NCI-H526 treated with DMSO at 0.1 percent for 48 hours (cell line): ENCODE measurements at places on chromosomes 2 and 18.

DNA sequence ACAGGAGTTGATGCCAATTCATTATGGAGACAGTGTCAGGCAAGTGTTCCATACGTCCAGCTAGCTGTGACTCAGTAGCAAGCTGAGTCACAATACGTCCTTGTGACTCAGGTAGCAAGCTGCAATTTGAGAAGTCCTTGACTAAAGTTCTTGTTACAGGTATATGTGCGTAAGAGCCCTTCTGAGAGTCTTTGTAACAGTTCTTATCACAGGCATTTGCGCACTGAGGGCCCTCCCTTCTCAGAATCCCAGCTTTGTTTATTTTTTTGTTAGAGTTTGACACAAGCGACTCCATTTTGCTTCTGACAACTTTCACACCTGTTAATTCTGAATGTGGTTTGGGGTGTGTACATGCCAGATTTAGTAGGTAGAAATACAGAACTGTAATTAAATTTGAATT, 20.1 kb upstream of the ACMSD start:
- no peak for DNase-seq

GRCh38 chr2:10385933-10386773, 62.0 kb downstream of the ODC1 start:
- DNase-seq = no peak

DNA sequence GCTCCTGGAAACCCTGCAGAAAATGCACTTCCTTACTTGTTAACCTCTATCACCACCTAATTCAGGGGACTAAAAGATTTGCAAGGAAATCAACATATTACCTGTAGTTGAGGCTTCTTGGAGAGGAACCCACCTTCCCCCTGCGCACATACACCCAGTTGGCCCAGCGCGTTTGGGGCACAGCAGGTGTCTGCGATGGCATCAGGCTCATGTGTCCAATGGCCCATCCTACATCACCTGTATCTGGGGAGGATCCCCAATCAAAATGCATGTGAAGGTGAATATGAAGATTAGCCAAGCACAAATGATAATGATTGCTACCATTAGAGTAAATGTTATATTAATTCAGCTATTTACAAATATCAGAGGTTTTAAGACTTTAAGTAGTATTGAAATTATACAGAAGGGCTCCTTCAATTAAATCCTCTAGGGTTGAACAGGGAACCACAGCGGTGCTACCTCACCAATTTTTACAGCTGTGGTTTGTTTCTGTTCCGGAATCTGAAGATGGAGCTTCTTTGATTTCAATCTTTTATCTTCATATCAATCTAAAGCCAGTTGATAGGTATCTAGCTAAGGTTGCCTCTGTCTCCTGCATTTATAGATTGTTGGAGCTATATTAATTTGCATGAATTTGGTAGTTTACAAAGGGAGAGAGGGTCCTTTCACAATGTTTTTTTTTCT, 486.0 kb downstream of the RNF144A start:
- no peak for DNase-seq

- DNase-seq = no peak
Observed at GRCh38 chr2:219911541-219911940, 284.1 kb downstream of the SLC4A3 start.

GRCh38 chr18:76234676-76235060, 260.4 kb downstream of the ZNF516 start:
- no peak for DNase-seq

GRCh38 chr2:113977660-113978523, 88.0 kb downstream of the ACTR3 start:
- peak; percentile 26 for DNase-seq

DNA sequence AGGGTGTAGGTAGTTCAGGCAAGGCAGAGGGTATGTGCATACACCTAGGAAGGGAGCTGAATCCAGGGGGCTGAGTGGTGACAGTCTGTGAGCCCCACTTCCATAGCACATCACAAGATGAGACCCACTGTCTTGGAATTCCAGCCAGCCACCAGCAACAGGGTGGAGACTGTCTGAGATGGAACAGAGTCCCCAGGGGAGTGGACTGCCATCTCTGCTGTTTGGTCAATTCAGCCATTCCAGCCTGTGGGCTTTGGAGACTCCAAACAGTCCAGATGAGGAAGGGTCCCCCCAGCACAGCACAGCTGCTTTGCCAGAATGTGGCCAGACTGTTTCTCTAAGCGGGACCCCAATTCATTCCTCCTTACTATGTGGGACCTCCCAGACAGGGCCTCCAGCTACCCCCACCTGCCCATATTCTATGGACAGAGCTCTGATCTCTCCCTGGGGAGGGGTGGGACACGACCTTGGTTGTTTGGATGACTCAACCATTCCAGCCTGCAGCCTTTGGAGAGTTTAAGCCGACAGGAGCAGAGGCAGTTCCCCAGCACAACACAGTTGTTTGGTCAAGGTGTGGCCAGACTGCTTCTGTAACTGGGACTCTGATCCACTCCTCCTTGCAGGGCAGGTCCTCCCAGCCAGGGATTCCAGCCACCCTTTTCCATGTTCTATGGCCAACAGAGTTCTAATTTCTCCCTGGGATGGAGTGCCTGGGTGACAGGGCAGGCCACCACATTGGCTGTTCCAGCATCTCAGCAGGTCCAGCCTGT, 178.0 kb downstream of the RND3 start:
- DNase-seq = no peak

GRCh38 chr2:195945056-195945455, 123.6 kb downstream of the DNAH7 start:
- DNase-seq = no peak

- DNase-seq = no peak
Observed at GRCh38 chr2:116585669-116586327, 1228.7 kb upstream of the DDX18 start.

DNA sequence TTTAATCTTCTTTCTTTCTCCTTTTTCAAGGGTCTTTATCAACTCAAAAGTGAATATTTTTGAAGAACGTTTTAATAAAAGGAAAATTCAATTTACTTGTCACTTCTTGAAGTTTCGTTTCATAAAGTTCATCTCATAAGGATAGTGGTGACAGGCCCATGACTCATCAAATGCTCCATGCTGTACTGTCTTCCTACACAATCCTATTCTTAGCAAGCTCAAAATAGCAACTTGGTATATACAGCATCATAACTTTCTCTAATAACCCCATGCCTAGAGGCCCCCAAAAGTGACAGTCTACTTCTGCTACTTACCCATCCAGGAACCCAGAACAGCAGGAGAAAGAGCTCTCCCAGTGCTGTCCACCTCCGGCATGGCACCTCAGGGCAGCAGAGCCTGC, 7.7 kb downstream of the FBXO15 start:
- no peak for DNase-seq

DNA sequence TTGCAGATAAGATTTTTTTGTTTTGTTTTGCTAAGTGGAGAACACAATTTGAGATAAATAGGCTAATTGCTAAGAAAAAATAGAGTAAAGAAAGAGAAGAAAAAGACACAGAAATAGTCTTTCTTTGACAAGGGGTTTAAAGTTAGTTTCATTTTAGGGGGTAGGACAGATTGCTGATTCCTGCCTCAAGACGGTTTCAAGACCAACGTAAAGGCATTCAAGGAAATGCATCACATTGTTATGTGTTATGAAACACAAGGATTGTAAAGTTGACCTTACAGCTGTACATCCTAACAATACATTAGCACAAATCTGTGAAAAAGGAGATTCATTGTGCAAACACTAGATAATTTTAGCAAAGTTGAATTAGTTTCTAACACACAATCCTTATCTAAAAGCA, 22.7 kb upstream of the ETAA1 start:
- DNase-seq = no peak

GRCh38 chr2:60071490-60071831, 482.0 kb downstream of the BCL11A start:
- no peak for DNase-seq

- DNase-seq = no peak
Observed at GRCh38 chr2:71672826-71673795, 219.8 kb downstream of the DYSF start.

DNA sequence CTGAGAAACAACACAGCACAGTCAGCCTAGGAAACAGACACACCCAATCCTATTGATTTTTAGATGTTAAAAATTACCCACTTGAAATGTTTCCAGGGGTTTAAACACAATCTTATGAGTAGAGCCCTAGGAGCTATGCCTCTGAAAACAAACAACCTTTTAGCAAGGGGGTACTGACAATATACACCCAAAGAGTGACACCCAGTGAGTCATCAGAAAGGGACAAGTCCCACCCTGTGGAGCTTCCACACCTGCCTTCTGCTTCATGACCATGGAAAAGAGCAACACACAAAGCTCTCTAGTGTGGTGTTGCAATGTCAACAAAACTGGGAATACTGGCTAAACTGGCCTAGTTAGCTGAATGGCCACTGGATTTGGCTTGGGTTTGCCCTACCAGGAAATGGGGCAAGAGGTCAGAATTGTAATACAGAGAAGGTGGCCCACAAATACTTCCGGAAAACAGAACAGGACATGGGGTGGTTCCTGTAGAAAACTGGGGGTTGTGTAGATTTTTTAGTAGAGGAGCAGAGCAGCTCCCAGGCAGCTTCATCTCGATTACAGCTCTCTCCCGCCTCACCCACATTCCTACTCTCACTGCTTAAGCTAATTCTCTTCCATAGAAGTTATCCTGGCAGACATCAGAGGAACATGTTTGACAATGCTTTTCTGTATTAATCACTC, 98.2 kb downstream of the GAREM1 start:
- no peak for DNase-seq

GRCh38 chr18:58388736-58389135, 240.2 kb downstream of the ALPK2 start:
- DNase-seq = no peak

DNA sequence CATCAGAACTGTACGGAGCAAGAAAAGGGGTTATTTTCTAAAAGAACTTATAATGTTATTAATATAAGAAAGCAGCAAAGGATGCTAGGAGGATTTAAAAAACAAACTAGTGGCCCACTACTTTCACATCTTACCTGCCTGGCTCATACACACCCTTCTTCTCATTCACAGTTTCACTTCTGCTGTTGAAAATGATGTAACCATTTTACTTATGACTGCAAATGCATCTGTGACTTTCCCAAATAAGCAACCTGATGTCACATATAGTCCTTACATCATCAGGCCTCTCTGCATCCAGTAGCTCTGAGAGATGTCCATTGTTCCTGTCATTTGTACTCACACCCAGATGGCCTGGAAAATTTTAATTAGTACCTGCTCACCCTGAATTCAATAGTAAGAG, 101.8 kb upstream of the MYO3B start:
- no peak for DNase-seq

- no peak for DNase-seq
Observed at GRCh38 chr18:78975699-78976335, 3.8 kb upstream of the SALL3 start.

- no peak for DNase-seq
Observed at GRCh38 chr2:198782734-198783133, 675.0 kb downstream of the SATB2 start.

DNA sequence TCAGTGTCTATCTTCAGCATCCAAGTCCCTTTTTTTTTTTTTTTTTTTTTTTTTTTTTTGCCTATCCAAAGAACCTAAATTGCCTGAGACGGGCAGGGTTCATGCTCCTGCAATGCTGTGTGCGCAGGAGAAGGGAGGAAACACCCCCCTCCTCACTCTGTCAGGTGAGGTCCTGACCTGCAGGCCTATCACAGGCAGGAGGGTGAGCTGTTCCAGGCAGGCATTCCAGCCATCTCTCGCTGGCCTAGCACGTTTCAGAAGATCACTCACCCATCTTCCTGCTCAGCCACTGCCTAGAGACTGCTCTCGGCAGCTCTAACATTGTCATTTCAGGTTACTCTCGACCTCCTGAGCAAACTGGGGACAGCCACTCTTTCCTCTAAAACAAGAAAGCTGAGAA, 48.4 kb upstream of the LAPTM4A start:
- no peak for DNase-seq

GRCh38 chr18:6614952-6615351, 114.6 kb upstream of the ARHGAP28 start:
- DNase-seq = no peak

DNA sequence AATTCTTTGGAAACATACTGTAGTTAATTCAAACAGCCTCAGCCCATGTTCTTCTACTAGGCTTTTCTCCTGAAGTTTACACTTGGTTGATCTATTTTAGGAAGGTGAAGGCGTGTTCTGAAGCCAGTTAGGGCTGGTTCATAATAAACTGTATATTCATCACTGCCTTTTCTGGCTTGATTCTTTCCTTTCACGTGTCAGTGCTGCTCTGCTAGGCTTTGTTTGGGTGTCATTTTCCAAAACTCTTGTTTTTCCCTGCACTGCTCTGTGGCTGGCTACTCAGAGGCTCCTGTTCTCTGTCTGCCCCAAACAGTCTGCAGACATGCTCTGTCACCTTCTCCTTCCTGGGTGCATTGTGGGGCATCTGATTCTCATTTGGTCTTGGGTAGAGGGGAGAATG, 136.1 kb downstream of the PARD3B start:
- DNase-seq = no peak

GRCh38 chr18:10588975-10589374, 63.1 kb downstream of the NAPG start:
- no peak for DNase-seq

GRCh38 chr2:19073522-19073921, 284.9 kb downstream of the OSR1 start:
- DNase-seq = no peak

GRCh38 chr2:112942654-112943002, 31.7 kb downstream of the IL37 start:
- no peak for DNase-seq

- DNase-seq = no peak
Observed at GRCh38 chr2:130852521-130853115, 15.9 kb downstream of the ARHGEF4 start.

DNA sequence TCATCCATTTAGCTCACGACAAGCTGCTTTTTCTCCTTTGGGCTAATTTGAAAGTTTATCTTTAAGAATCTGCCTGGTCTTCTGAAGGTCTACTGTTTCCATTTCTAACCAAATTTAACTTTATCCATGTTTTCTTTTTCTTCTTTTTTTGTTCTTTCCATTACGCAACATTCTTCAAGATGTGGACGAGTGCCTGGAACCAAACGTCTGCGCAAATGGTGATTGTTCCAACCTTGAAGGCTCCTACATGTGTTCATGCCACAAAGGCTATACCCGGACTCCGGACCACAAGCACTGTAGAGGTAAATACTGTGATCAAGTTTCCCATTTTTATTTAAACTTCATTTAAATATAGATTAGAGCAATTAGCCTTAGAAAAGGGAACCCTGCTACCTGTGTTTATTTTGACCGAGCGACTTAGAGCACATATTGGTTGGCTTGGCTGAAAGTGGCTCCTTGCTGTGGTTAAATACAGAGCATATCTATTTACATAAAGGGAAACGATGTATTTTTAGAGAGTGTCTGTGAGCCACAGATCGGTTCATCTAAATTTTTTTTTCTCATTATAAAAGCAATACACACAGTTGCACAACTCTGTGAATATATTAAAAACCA, 183.4 kb upstream of the RASGRP3 start:
- peak; percentile 64 for DNase-seq

DNA sequence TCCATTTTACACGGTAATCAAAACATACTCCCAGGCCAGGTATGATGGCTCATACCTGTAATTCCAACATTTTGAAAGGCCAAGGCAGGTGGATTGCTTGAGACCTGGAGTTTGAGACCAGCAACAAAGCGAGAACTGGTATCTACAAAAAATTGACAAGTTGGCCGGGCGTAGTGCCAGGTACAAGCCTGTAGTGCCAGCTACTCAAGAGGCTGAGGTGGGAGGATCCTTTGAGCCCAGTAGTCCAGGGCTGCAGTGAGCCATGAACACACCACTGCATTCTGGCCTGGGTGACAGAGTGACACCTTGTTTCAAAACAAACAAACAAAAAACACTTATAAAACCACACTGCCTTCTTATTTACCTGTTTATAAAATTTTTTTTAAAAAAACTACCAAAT, 80.8 kb downstream of the GAREM1 start:
- no peak for DNase-seq

- DNase-seq = no peak
Observed at GRCh38 chr2:129712676-129712985, 266.8 kb upstream of the RAB6C start.
